Activated T-helper 17 cell treated with anti-CD3 and anti-CD28 coated beads, Interleukin-2, amount 50 U/mL, for 72 hours (primary cell): ENCODE measurements at places on chromosomes 5 and 9. TPM values are rescaled to one million over a fixed set of nuclear protein-coding genes. Genes with fewer than 3 reads are reported as not detected.

Gene FIBCD1
- not detected for total RNA-seq

GRCh38 chr5:148094336-148094735 is 30.6 kb downstream of the SPINK5 start:
- ATAC-seq: no peak

Gene PALM2AKAP2
- 3.5 TPM for total RNA-seq

Gene PCSK5
- 1.6 TPM for total RNA-seq

Gene IL17B
- not detected for total RNA-seq

DNA sequence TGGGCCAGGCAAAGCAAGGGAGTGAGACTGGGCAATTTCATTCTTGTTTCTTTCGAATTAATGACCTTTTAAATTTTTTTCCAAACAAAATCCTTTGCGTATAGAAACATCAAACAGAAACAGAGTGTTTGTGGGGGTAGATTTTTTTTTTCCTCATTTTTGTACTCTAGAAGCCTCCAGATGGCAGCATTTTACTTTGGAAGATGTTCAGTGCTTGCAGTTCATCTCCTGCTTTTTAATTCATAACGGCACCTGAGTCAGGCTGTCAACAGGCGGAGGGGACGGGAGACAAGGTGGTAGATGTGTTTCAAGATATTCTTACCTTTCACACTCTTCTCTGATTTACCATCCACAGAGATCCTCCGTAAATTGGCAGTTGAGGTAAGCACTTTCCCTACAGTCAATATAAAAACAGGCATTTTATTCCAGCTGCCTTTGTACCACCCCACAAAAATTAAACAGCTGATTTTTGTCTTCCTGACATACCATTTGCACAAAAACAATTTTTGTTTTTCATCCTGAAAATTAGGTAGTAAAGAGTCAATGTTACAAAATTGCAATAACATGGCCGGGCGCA is 99.5 kb upstream of the FBXL17 start:
- ATAC-seq: no peak

DNA sequence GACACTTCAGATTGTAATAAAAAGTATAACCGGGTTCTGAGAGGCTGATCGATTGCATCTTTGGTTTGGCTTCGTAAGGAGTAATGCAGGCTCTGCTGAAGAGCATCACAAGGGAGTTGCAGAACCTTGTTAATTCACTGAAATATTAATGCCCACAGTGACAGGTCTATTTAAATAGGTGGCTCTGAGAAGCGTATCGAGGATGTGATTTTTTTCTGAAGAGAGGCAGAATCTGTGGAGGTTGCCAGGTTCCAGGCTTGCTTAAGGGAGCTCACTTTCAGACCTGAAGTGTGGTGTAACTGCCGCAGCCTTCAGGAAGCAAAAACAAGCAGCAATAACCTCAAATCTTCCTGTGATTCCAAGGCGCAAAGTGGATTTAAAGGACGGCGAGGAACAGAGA is 80.3 kb downstream of the ANKRD33B start:
- no peak for ATAC-seq

DNA sequence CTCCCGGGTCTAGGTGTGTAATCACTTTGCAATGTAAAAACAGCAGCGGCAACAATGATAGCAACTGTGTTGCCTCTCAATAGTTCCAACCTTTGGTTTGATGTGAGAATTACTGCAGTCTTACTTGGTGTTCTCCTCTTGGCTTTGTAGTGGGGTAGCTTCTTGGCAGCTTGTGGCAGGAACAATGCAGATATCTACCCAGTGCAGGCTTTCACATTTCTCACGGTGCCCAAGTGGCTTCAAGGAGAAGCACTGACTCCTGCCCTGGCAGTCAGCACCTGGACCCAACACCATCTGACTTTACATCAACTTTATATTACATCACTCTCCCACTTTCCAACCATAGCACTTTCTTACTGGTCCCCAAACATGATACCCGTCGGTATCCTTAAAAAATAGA is 28.4 kb upstream of the TIFAB start:
- no peak for ATAC-seq

GRCh38 chr9:114286146-114286679 is 36.7 kb upstream of the ORM1 start:
- no peak for ATAC-seq

- no peak for ATAC-seq
Measured at GRCh38 chr5:114358329-114358728, 3.5 kb upstream of the KCNN2 start.

Gene RAB3C
- not detected for total RNA-seq

Gene NRARP
- total RNA-seq: 0.86 TPM

- ATAC-seq: no peak
Measured at GRCh38 chr9:16125629-16126028, 572.8 kb downstream of the CCDC171 start.

- no peak for ATAC-seq
Measured at GRCh38 chr5:84370176-84370575, 14.5 kb downstream of the EDIL3 start.

GRCh38 chr5:133709209-133709725 is 96.9 kb upstream of the FSTL4 start:
- no peak for ATAC-seq

Gene CNTLN
- total RNA-seq: 2.1 TPM

DNA sequence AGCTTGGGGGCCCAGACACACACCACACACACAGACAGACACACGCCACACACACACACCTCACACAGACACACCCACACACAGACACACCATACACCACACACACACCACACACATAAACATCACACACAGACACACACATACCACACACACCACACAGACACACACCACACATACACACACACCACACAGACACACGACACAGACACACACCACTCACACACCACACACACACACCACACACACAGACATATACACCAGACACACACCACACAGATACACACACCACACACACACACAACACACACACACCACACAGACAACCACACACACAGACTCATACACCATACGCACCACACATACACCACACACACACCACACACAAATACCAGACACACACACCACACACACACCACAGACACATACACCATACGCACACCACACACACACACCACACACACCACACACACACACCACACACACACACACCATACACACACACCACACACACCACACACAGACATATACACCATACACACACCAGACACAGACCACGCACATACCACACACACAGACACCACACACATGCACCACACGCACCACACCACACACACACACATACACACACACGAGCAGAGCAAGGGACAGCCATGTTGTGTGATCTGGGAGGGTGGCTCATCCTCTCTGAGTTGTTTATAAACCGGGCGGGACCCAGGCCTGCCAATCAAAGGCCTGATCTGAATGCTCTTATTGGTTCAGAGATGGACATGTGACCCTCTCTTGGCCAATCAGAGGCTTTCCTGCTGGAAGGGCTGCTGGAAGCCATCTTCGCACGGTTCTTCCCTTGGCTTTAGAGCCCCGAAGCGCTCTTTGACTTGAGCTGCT is 148.3 kb downstream of the GAPVD1 start:
- ATAC-seq: peak; percentile 72

DNA sequence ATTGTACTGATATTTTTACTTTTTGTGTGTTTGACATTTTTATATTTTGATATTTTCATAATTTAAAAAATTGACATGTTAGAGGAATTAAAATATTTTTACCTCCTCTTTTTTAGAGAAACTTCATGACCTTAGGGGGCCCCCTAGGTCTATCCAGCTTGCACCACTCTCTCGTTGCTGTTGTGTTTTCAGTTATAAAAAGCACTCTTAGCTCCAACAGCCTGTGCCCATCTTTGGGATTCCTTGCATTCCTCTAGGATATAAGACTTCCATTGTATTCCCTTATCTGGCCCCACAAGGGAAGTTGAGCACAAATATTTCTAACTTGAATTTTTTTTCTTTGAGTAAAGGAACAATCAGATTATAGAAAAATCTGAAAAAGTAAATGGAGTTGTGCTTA is 245.3 kb downstream of the SH3GL2 start:
- no peak for ATAC-seq

Gene FLT4
- total RNA-seq: 0.56 TPM

- ATAC-seq: no peak
Measured at GRCh38 chr9:124130277-124131075, 118.9 kb downstream of the LHX2 start.

GRCh38 chr9:134929193-134930158 is 11.8 kb upstream of the FCN1 start:
- no peak for ATAC-seq

GRCh38 chr5:126508962-126509279 is 85.7 kb downstream of the GRAMD2B start:
- peak; percentile 92 for ATAC-seq

DNA sequence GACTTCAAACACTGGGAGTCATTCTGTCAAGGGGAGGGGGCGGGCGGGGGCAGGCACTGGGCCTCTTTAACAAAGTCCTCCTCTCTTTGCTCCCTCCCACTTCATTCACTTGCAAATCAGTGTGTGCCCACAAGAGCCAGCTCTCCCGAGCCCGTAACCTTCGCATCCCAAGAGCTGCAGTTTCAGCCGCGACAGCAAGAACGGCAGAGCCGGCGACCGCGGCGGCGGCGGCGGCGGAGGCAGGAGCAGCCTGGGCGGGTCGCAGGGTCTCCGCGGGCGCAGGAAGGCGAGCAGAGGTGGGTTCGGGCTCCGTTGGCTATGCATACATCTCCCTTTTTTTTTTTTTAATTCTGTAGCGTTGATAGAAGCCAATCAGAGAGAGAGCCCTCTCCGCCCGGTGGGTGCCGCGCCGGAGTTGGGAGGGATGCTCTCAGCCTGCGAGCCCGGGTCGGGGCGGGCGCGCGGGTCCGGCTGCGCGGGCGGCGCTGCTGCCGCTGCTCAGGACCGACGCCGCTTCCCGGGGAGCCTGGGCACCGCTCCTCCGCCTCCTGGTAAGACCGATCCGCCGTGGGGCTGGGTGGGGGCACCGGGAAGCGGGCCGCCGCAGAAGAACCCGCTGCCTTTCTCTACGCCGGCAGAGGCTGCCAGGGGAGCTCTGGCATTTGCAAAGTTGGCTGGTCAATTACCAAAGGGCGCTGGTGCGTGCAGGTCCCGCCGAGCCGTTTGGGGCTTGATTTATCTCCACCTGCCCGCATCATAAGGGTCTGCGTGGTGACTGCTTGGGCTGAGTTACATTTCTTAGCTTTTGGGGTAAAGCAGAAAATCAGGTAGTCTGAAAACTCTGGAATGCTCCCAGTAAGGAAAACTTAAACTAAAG is at the start of gene CDH6:
TSS of gene CDH6 (plus strand) at position 96 of the 877 bp plus-strand sequence. CDS start 73,788 bp downstream, outside the sequence.
- ATAC-seq: no peak

DNA sequence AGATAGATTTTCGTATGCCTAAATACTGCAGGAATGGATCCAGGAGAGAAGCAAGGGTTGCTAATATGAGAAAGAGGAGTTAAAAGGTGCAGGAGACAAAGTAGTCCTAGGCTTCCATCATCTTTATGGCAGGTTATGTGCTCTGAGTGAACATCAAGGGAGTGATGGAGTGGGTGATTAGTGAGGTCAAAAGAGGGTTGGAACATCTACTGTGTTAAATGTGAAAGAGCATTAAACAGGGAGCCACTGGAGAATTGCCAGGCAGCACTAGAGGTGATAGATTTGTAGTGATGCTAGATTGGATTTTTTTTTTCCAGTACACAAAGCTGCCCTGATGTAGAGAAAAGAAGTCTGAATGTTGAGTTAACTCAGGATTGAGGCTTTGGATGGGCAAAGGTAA is 199.3 kb downstream of the NMUR2 start:
- no peak for ATAC-seq

- no peak for ATAC-seq
Measured at GRCh38 chr5:136594416-136594815, 229.1 kb upstream of the TRPC7 start.

- ATAC-seq: peak; percentile 77
Measured at GRCh38 chr9:131500377-131500776, 2.3 kb upstream of the POMT1 start.

Gene ZNF189
- total RNA-seq: 19.6 TPM

DNA sequence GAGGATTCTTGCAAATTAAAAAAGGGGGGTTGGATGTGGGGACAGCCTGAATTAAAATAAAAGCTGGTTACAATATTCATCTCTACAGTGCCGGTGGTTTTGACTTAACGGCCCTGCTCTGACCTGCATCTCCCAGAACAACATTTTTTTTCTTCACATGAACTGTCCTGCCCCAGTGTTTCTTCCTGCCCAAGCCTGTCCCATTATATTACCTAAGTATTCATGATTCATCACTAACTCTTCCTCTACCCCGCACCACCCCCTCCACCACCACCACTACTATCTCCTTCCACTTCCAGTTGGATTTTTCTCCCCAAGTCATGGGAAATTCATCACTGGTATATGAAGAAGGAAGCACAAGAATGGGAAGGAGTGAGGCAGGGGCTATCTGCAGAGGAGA is 90.1 kb downstream of the ZFAND5 start:
- no peak for ATAC-seq

Gene AOPEP
- 15.5 TPM for total RNA-seq

DNA sequence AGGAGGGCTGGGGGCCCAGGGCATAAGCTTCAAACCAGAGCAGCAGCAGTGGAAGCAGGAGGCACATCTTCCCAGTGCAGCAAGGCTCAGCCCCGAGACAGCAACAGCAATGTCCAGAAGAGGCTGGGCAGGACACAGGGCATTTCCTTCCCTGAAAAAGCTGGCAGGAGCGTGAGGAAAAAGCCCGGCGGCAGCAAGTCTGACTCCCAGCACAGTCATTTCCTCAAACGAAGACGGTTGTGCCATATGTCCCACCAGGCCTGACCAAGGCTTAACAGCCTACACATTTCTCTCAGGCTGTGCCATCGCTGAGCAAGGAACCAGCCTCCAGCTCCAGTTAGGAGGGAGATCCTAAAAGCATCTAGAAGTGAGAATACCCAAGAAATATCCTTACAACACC is 74.5 kb downstream of the APTX start:
- no peak for ATAC-seq

Gene IFNA1
- not detected for total RNA-seq

- no peak for ATAC-seq
Measured at GRCh38 chr9:12739014-12739652, 35.7 kb upstream of the LURAP1L start.

Gene FBP2
- not detected for total RNA-seq

GRCh38 chr9:96062031-96062430 is 186.5 kb downstream of the ERCC6L2 start:
- ATAC-seq: no peak
